ENCODE measurements at places on chromosomes 7 and 10.
A peak's percentile ranks its signal among the peaks of the same experiment; 100 is the strongest.

DNA sequence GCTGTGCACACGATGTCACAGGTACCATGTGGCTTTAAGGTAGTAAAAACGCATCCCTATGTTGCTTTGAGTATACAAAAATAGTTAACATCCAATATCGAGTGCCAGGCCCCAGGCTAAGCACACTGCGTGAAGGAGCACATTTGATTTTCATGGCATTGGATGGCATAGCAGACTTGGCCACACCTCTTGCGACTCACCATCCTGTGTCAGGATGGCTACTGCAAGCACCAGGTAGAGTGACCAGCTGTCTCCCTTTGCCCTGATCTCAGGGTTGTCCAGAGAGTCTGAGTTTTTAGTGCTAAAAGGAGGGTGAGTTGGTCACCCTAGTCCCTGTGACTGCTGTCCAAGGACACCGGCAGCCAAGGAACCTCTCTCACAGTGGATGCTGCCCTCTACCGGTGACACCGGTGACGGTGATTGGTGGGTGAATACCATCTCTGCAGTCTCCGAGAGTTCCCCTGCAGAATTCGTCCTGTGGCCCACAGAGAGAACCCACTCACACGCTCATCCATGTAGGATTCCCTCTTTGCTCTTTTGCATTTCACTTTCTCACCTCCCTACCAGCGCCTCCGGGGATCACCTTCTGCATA, 76.1 kb downstream of the BICC1 start:
- DNase-seq, result no peak

DNA sequence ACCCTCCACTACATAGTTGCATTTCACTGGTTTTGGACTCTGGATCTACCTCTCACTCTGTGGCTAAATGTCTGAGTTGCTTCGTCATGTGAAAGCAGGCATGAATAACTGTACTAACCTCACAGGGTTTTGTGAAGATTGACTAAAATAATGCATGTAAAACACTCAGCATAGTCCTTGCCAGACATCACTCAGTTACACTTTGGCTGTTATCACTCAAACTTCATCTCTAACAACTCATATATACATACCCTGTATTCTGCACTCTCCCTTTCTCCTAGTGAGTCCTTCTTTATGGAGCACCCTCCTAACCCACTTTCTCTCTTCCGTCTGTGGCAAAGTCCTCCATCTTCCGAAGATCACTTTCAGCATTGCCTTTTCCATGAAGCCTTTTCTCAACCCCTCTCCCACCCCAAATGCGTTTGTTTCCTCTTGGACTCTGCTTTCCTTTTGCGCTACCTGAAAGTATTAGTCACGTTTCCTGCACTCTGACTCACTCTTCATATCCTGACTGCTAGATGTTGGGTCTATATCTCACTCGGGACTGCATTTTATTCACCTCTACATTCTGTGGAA, 72.6 kb downstream of the OSBPL3 start:
- DNase-seq, result peak; percentile 12

DNA sequence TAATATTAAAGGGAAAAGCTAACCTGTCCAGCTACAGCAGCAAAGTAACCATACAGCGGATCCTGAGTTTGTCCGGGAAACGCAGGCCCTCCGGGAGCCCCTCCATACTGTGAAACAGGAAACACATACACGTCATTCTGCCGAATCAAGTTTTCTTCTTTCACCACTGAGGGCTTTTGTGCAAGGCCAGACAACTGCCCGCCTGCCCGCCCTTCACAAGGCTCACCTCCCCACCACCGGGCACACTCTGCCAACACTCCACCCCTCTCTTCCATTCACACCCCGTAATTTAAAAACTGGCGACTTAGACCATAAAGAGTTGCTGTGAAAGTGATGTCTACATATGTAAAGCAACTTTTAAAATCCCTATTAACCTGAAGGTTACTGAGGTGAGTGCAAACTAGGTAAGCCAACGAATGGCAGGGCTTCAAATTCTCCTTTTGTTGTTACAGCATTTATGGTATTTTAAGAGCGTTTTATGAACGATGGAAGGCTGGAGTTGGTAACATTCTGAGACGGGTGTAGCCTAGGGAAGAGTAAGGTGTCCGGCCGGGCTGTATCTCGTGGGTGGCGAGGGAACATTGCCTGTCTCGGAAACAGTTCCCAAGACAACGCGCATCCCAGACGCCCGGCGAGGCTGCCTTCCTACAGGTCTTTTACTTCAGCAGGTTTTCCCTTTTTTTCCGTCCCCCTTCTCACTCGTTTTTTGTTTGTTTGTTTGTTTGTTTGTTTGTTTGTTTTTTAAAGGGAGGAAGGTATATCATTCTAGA, 817 bp downstream of the SRI start:
- peak; percentile 9 for DNase-seq

- no peak for DNase-seq
Observed at GRCh38 chr7:15495170-15495569, 66.6 kb downstream of the AGMO start.

GRCh38 chr7:51233374-51233773, 83.2 kb downstream of the COBL start:
- DNase-seq, result no peak

- no peak for DNase-seq
Observed at GRCh38 chr7:55733241-55734140, 129.1 kb downstream of the SEPTIN14 start.

DNA sequence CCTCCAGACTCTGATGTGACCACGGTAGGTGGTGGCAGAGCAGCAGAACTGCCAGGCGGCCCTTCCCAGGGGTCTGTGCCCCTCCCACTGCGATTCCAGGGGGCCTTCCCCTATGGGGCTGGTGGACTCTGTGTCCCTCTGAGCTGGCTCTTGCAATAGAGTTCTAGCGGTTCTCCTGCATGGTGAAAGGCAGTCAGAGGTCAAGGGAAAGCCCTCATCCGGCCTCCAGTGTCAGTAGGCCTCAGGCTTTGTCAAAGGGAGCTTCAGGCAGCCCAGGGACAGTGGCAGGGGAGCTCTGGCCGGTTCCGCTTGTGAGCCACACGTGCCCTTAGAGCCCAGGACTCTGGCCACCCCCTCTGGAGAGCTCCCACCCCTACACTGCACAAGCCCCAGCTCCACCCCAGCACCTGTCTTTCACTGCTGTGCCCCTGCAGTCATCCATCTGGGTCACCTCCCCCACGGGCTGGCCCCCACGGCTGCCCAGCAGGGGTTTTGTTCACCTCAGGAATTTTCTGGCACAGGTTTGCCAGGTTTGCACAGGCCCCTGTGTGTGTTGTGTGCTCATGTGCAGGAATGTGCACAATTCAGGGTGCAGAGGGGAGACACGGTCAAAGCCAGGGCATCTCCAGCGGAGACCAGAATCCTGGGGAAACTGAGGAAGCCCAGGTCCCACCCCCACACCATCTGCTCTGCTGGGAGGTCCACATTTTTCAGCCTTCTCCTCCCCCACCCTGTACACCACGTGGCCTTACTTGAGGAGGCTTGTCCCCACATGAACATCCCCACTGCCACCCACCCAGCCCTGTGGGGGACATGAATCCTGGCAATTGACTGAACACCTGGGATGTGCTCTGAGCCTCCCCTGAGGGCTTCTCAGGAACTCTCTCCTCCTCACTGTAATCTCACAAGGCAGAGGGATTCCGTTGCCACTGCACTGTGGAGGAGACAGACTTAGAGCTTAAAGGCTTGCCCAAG, 23.8 kb downstream of the C10orf105 start:
- no peak for DNase-seq

DNA sequence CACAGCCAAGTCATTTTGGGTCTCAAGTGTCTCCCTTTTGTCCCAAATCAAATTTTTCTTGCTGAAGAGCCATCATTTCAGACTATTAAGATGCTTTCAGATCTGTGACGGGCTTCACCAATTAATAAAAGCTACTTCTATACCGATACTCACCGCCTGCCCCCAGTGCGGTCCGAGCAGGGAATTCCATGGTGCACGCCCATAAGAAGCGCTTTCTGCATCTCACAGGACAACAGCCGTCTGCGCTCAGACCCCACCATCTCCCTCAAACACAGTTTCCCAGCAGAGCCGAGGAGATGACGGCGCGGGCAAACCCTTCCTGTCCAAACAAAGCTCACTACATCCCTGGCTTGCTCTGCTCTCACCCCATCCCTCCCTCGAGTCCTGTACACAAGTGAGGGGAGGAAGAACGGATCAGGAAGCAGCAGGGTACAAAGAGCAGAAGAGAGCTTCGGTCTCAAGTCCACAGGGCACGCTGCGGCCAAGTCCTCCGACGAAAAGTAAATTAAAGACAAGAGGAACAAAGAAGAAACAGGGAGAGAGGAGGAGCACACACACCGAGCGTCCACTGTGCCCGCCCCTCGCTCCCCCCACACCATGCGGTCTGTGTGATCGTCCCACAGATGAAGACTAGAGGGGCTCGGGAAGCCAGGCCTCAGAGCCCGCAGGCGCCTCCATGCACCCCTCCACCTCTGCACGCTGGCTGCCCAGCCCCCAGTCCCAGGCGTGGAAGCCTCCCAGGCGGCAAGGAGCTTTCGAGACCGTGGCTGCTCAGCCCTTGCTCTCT, 121.9 kb downstream of the MAD1L1 start:
- no peak for DNase-seq

DNA sequence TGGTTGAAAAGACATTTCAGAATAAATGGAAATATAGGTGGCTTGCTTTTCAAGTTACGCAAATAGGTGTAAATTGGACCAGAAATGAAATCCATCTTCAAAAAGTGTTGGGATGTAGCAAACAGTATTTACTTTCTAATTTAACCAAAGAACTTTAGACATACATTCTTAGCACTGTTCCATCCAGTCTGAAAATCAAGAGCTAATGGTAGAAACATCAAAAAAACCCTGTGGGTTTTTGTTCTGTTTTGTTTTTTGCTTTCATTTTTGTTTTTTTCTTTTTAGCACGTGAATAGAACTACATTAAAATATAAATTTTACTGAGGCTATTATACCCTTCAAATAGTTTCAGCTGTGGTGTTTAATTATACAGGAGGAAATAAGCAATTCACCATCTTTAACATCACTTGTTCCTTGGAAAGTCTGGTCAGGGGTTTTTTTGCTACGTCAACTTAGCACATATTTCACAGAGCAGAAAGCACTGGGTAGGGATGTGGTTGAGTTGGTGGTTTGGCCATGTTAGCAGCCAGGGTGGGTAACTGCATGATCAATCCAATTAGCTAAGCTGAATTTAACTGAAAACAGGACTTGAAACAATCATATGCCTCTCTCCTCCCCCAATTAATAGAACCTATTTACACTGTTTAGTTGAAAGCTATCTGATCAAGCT, 275.4 kb upstream of the PFKP start:
- DNase-seq, result no peak

DNA sequence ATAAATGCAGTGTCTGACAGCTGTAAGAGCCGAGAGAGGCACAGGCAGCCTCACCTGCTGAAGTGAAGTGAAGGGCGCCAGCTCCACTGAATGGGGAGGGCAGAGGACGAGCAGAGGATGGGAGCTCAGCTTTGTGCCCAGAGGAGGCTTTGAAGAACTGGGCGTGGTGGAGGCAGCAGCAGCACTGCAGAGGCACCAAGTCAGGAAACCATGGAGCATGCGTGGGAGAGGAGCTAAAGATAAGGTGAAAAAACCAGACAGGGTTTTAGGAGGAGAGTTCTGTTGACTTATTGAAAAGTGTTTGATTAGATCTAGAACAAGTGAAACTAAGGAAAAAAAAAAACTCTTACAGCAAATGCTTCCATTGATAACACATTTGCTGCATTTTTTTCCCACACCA, 216.4 kb downstream of the CXCL12 start:
- no peak for DNase-seq

GRCh38 chr10:100621360-100622205, 85.8 kb downstream of the HIF1AN start:
- peak; percentile 24 for DNase-seq

GRCh38 chr7:12596225-12596790, 25.8 kb downstream of the SCIN start:
- DNase-seq, result no peak

DNA sequence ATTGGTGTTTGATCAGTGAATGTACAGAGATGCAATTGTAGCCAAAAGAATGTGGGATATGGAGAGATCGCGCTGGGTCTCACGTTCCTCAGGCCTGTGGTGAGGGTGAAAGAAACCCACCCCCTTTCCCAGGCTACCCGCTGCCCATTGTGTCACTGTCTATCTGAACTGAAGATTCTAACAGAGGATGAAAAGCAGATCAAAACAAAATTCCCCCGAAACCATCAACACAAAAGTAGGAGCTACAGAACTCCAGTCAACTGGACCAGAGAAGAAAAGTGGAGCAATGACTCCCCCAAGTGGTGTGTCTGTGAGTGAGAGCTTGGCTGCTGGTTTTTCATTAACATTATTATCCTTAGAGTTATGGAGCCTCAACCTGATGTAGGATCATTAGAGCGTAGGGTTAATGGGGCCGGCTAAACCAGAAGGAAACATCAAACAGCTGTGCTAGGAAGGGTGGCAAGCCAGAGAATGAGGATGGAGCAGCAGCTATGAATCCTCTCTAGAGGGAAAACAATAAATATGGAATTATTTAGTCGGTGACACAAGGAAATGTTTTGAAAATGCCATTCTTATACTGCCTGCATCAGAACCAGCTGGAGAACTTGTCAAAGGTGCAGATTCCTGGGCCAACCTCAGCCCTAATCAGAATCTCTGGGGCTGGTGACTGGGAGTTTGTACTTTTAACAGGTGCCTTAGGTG, 38.3 kb downstream of the AKR1B1 start:
- DNase-seq, result no peak

GRCh38 chr7:18866359-18867036, 250.9 kb downstream of the TWIST1 start:
- no peak for DNase-seq

- no peak for DNase-seq
Observed at GRCh38 chr7:113763226-113763625, 155.6 kb downstream of the PPP1R3A start.

- no peak for DNase-seq
Observed at GRCh38 chr7:79451580-79451979, 1.9 kb downstream of the MAGI2 start.

GRCh38 chr10:119306986-119307392, 99.6 kb downstream of the GRK5 start:
- no peak for DNase-seq

DNA sequence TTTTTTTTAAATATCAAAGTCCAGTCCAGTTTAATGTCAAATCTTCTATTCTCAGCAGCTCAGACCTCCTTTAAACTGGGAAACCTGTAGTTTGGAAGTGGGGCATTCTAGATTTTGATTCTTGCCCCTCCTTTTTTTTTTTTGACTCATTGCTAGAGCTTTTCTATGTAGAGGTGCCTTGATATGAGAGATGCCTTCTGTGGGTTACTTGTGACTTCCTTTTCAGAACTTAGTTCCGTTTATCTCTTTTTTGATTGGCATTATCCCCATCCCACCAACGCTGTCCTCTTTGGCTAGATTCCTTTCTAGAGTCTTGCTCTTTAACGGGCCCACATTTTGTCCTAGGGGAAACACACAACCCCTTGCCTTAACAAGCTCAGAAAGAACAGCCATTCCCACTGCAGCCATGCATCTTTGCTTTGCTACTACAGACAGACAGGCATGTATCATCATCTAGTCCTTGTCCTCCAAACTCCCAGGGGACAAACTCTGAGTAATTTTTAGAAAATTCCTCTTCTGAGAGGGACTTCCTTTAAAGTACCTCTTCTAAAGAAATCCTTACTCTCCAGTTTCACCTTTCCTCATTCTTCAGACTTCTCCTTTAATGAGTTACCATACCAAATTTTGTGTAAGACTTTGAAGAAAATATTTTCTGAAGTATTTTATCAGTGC, 153.6 kb downstream of the PHF14 start:
- no peak for DNase-seq

GRCh38 chr10:27440478-27440877, 63.6 kb upstream of the RAB18 start:
- no peak for DNase-seq

GRCh38 chr7:149704507-149704906, 68.9 kb downstream of the ZNF467 start:
- no peak for DNase-seq

Data from effector CD4-positive, alpha-beta T cell (primary cell).